ENCODE measurements at places on chromosomes 2 and 18.

DNA sequence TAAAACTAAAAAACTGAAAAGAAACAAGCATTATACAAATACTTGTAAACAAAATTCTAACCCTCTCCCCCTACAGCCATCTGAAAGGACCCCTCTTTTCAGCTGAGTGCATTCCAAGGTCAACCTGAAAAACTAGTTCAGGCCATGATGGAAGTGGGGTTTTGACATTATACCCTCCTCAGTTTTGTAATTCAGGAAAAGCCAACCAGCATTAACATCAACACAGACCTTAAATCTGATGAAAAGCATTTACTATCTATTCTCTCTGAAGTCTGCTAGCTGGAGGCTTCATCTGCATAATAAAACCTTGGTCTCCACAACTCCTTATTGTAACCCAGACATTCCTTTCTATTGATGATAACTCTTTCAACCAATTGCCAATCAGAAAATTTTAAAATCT, 302.2 kb downstream of the CNTNAP5 start:
- DNase-seq, result no peak

- DNase-seq, result no peak
Observed at GRCh38 chr2:178199334-178199733, 5.0 kb downstream of the OSBPL6 start.

DNA sequence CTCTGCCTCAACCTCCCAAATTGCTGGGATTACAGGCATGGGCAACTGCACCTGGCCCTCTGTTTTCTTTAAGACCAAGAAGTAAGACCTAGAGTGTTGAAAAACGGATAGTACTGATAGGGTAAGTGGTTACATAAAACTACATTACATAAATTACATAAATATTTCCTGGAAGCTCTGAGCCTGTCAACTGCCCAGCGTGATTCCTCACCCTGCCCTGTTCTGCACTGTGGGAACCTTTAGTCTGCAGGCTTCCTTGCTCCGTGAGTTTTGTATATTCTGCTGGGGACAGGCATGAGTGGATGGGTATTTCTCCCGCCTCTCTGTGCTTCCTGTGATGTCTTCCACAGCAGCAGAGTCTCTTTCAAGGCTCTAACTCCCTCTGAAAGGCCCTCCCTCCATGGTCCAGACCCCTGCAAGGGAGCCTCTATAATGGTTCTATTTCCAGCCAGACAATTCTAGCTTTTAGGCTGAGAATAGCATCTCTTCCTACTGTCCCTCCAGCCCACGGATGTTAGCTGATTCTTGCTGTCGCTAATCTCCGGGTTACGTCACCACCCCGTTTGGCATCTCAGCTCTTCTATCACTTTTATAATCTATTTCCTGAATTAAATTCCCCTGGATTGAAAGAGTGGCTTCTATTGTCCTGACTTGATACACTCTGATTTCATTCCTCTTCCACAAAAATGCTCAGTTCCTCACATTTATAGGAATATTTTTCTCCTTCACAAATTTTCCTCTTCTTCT, 49.5 kb upstream of the PLEKHM3 start:
- DNase-seq, result no peak

DNA sequence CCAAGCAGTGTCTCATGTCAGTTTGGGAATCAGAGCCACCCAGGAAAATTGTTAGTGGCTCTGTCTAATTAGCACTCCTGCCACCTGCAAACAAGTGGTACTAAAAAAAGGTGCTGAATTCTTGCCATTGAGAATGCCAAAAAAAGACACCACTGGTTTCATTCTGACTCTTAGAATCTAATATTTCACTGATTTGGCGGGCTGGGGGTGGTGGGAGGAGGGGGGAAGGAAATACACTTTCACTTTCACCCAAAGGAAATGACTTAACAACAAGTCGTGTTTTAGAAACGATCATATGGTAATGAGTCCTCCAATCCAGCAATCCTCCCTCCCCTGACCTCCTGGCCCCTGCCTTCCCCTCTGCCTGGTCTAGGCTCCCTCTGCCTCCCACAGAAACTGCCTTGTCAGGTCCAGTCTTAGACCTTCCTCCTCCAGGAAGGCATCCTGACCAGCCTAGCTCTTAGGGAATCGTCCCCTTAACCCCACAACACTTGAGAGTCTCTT, 4.4 kb upstream of the KLHL29 start:
- no peak for DNase-seq
